Endothelial cell (in vitro differentiated cells): ENCODE measurements at places on chromosomes 4 and X.

- H3K4me3 ChIP-seq, result no peak overlapping the region
- H3K27me3 ChIP-seq, result peaks cover 1% of the 10 kb centered on the region
- H3K36me3 ChIP-seq, result no peaks in the 10 kb centered on the region
Measured at GRCh38 chr4:158176776-158177175, 4.0 kb upstream of the GASK1B start.

- no peak overlapping the region for H3K4me3 ChIP-seq
- no peaks in the 10 kb centered on the region for H3K36me3 ChIP-seq
- no peaks in the 10 kb centered on the region for H3K27me3 ChIP-seq
- H3K27ac ChIP-seq, result no peak overlapping the region
- no peaks in the 10 kb centered on the region for H3K4me1 ChIP-seq
- DNase-seq, result no peak
Measured at GRCh38 chrX:104935581-104935980, 284.9 kb downstream of the TEX13A start.

GRCh38 chr4:156970501-156971164, 966 bp downstream of the PDGFC start:
- H3K27ac ChIP-seq, result peak overlapping the region; percentile 80
- peaks cover 7% of the 10 kb centered on the region for H3K27me3 ChIP-seq
- peak overlapping the region; percentile 98 for H3K4me3 ChIP-seq
- DNase-seq, result peak; percentile 69
- peaks cover 2% of the 10 kb centered on the region for H3K36me3 ChIP-seq

DNA sequence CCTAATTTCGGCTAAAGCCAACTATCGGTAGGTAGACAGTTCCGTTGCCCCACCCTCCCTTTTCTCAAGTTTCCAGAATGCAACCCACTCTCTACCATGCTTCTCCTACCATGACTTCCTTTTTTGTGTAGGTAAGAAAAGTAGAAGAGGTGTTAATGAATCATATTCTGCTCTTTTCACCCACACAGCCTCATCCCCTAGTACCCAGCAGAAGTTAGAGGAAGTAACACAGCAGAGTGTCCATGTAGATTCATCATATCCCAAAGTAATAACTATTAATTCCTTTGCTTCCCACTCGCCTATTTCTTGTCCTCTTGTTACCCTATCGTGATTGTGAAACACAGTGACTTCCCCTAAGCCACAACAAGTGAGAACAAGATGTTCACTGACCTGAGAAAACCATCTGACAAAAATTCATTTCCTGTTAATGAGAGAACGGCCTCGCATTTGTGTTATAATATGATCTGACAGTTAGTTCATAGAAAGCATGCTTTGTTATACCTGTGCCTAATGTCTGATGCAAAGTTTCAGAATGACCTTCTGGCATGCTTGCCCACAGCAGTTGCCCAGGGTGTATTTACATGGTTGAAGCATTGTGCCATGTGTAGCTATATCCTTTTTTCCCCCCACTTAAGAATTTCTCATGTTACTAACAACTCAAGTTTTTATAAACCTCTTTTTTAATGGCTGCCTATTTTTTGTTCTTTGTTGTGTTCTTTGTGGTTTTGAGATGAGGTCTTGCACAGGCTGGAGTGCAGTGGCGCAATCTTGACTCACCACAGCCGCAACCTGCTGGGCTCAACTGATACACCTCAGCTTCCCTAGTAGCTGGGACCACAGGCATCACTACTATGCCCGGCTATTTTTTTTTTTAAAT, 185.6 kb downstream of the RAP1GDS1 start:
- peaks cover 23% of the 10 kb centered on the region for H3K36me3 ChIP-seq
- no peak for DNase-seq
- peaks cover 6% of the 10 kb centered on the region for H3K27me3 ChIP-seq
- H3K27ac ChIP-seq, result no peak overlapping the region

- peaks cover 17% of the 10 kb centered on the region for H3K27me3 ChIP-seq
- H3K4me1 ChIP-seq, result peaks cover 21% of the 10 kb centered on the region
- no peak for DNase-seq
- peaks cover 5% of the 10 kb centered on the region for H3K36me3 ChIP-seq
- H3K4me3 ChIP-seq, result no peak overlapping the region
Measured at GRCh38 chr4:139552517-139553307, 3.3 kb downstream of the SETD7 start.

GRCh38 chr4:99356992-99357391, 4.4 kb upstream of the ADH1C start:
- DNase-seq, result no peak
- H3K27me3 ChIP-seq, result peaks cover 3% of the 10 kb centered on the region
- peaks cover 5% of the 10 kb centered on the region for H3K4me1 ChIP-seq
- no peak overlapping the region for H3K4me3 ChIP-seq
